Stimulated activated CD4-positive, alpha-beta T cell treated with anti-CD3 and anti-CD28 coated beads, TNF-alpha, amount 100 ng/mL, for 1 hour (primary cell): ENCODE measurements at places on chromosomes 7 and 10.

- DNase-seq: no peak
Observed at GRCh38 chr10:90289037-90289436, 568.8 kb downstream of the HTR7 start.

GRCh38 chr7:149296368-149296767 lies 34.4 kb downstream of the ZNF783 start:
- no peak for DNase-seq

DNA sequence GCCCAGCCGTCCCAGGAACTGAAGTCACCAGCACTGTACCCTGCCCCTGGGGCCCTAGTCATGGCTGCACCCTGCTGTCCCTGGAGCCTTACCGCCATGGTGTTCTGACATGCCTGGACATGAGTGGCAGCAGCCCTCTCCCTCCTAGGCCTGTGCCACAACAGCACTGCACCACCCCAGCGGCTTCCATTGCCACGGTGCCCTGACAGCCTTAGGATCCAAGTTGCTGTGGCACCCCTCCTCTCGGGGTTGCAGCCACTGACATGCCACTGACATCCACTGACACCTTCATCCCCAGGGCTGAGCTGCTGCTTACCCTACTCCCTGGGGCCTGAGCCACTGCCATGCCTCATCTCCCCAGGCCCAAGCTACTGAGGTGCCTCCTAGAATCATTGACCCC lies 39.6 kb upstream of the SHH start:
- no peak for DNase-seq

GRCh38 chr7:34081935-34082334 lies 176.6 kb downstream of the BMPER start:
- no peak for DNase-seq
